Muscle of leg (tissue), 16 donors: ENCODE measurements at places on chromosomes 12 and 14.

GRCh38 chr12:30026621-30027234, 243.0 kb upstream of the TMTC1 start:
- no peaks in the 10 kb centered on the region for H3K27me3 ChIP-seq
- no peak for DNase-seq
- no peaks in the 10 kb centered on the region for H3K36me3 ChIP-seq
- no peak overlapping the region for H3K4me3 ChIP-seq

DNA sequence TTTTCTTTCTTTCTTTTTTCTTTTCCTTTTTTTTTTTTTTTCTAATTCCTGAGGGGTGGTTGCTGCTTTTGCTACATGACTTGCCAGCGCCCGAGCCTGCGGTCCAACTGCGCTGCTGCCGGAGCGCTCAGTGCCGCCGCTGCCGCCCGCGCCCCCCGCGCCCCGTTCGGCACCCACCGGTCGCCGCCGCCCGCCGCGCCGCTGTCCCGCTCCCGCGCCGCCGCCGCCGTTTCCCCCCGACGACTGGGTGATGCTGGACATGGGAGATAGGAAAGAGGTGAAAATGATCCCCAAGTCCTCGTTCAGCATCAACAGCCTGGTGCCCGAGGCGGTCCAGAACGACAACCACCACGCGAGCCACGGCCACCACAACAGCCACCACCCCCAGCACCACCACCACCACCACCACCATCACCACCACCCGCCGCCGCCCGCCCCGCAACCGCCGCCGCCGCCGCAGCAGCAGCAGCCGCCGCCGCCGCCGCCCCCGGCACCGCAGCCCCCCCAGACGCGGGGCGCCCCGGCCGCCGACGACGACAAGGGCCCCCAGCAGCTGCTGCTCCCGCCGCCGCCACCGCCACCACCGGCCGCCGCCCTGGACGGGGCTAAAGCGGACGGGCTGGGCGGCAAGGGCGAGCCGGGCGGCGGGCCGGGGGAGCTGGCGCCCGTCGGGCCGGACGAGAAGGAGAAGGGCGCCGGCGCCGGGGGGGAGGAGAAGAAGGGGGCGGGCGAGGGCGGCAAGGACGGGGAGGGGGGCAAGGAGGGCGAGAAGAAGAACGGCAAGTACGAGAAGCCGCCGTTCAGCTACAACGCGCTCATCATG, 654 bp downstream of the FOXG1 start:
- no peak overlapping the region for H3K4me3 ChIP-seq
- no peak overlapping the region for H3K27ac ChIP-seq
- no peak for DNase-seq
- no peaks in the 10 kb centered on the region for H3K36me3 ChIP-seq
- peaks cover 55% of the 10 kb centered on the region for H3K27me3 ChIP-seq

DNA sequence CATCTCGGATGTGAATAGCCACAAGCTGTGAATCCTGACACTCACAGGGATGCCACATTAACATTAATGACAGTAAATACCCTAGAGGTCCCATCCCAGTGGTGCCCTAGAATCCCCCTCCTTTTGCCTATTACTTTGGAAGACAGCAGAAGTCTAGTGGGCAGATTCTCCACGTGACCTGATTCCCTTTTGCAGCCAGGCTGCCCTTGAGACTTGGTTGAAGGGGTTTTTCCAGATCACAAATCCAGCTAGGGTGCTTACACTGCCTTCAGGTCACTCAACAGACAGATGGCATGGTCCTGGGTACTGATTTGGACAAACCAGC, 8.7 kb downstream of the HDAC7 start:
- no peaks in the 10 kb centered on the region for H3K27me3 ChIP-seq
- peaks cover 74% of the 10 kb centered on the region for H3K4me1 ChIP-seq
- peaks cover 22% of the 10 kb centered on the region for H3K36me3 ChIP-seq
- H3K27ac ChIP-seq: peak overlapping the region; percentile 96
- DNase-seq: no peak

DNA sequence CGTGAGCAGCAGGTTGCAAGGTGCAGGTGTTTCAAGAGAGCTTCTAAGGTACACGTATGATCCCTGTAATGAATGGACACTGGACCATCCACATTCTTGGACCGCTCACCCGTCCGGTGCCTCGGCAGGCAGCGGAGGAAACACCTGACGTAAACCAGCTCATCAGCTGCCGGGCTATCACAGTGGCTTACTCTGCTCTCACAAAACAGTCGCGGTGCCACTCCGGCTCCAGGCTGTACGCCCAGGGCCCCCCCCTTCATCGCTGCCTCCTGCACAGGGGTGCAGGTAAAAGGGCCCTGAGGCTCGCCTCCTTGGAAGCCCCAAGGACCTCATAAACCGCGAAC, 436 bp downstream of the VPS33A start:
- peak overlapping the region; percentile 82 for H3K4me3 ChIP-seq
- H3K4me1 ChIP-seq: peaks cover 7% of the 10 kb centered on the region
- DNase-seq: no peak
- peak overlapping the region; percentile 82 for H3K27ac ChIP-seq

DNA sequence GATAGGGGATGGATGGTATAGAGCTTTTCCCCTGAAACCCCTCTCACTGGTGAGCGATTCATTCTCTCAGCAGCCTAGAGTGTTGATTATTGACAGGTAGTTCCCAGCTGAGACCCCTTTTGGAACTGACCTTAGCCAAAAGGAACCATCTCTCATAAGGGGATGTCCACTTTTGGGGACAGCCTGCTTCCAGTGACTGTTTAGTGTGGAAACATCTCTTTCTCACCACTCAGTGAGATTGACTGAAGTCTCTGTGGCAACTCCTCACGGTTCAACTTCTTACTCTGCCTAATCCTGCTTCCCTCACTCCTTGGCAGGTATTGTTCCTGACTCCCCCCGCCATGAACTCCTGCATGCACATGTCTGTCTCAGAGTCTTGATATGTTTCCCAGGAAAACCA, 529.2 kb upstream of the ATP2B1 start:
- no peak overlapping the region for H3K4me3 ChIP-seq
- H3K27me3 ChIP-seq: no peaks in the 10 kb centered on the region
- DNase-seq: no peak
- H3K4me1 ChIP-seq: no peaks in the 10 kb centered on the region

DNA sequence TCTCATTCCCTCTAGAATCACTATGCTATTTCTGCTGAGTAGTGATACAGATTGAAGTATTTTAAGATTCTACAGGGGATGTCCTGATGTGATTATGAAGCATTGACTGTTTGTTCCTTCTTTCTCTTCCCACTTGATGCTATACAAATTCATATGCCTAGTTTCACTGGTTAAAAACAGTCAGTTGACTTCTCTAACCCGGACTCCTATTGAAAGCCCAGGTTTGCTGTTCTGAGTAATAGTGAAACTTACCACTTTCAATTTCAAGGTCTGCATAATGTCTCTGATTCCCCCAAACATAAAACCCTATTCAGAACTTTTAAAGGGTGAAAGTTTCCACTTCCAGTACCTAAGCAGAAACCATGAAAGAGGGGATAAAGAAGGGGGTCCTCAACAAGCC, 117.7 kb upstream of the RPL10L start:
- peak; percentile 1 for DNase-seq
- H3K4me1 ChIP-seq: no peaks in the 10 kb centered on the region
- no peaks in the 10 kb centered on the region for H3K36me3 ChIP-seq

DNA sequence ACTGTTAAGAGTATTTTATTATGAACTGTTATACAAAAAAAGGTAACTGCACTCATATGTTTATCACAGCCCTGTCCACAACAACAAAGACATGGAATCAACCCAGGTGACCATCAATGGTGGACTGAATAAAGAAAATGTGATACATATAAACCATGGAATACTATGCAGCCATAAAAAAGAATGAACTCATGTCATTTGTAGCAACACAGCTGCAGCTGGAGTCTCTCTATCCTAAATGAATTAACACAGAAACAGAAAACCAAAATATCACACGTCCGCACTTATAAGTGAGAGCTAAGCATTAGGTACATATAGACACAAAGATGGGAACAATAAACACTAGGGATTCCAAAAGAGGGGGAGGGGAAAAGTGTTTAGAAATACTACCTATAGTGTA, 95.8 kb downstream of the BCAT1 start:
- no peak for DNase-seq
- H3K36me3 ChIP-seq: peaks cover 13% of the 10 kb centered on the region
- no peak overlapping the region for H3K27ac ChIP-seq
- H3K4me1 ChIP-seq: peaks cover 8% of the 10 kb centered on the region
- H3K27me3 ChIP-seq: no peaks in the 10 kb centered on the region
- H3K4me3 ChIP-seq: no peak overlapping the region

DNA sequence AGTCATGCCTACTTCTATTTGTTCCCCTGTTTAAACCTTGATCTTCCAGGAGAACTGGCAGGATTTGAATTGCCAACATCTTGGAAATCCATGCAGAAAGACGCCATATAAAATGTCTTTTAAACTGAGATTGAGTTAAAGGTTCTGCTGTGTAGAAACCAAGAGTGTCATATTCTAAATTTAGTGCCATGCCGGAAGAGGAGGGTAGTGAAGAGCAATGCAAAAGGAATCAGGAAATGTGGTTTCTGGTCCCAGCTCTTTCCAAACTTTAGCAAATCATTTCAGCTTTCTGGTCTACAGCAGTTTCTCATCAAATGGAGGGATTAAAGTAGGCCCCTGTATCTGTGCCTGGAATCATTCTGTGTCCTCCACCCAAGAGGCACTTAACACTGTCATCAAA, 85.7 kb downstream of the BTG1 start:
- H3K4me1 ChIP-seq: peaks cover 2% of the 10 kb centered on the region
- no peak overlapping the region for H3K27ac ChIP-seq
- H3K36me3 ChIP-seq: no peaks in the 10 kb centered on the region
- H3K4me3 ChIP-seq: no peak overlapping the region
